ENCODE measurements at places on chromosomes 7 and 10.

DNA sequence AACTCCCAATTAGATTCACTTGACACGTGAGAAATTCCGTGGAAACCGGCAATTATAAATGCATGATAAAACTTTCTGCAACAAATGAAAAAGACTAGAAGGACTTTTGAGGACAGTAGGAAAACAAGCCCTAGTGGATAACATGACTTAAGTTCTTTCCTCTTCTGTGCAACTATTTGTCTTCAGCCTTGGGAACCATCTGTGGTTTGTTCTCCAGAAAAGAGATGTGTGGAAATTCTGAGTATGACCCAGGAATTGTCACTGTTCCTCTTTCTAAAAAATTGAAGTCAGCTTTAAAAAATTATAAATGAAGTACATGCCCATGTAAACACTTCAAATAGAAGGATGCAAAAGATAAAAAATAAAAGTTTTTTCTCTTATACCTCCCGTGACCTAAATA, 128.6 kb upstream of the SVIL start:
- no peak for DNase-seq

DNA sequence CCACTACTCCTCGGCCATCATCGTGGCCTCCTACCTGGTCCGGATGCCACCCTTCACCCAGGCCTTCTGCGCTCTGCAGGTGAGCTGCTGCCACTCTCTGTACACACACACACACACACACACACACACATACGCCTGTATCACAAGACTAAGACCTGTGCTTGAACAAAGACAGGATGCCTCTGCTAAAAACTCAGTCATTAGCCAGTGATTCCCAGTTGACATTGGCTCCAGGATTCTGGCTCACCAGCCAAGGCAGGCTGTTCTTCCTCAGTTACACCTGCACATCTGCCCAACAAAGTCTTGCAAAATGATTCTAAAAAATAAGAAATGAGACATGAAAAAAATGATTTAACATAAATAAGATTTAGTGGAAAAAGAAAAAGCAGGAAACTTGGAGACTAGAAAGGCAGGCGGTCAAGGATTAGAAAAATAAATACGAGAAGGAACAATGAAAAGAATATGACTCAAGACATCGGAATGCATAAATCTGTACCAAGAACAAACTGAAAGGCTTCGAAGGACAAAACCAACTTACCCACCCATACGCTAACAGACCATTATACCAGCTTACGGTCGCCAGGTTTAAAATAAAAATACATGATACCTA, 7.4 kb upstream of the LRRC18 start:
- DNase-seq = no peak

GRCh38 chr7:89780291-89780690, 374.0 kb upstream of the STEAP1 start:
- no peak for DNase-seq

- no peak for DNase-seq
These were observed 19.9 kb upstream of the SEC61G start for GRCh38 chr7:54778696-54779540.

GRCh38 chr10:75233444-75234016, 2.2 kb downstream of the COMTD1 start:
- no peak for DNase-seq

GRCh38 chr10:61897671-61898434, 3.6 kb upstream of the ARID5B start:
- no peak for DNase-seq

DNA sequence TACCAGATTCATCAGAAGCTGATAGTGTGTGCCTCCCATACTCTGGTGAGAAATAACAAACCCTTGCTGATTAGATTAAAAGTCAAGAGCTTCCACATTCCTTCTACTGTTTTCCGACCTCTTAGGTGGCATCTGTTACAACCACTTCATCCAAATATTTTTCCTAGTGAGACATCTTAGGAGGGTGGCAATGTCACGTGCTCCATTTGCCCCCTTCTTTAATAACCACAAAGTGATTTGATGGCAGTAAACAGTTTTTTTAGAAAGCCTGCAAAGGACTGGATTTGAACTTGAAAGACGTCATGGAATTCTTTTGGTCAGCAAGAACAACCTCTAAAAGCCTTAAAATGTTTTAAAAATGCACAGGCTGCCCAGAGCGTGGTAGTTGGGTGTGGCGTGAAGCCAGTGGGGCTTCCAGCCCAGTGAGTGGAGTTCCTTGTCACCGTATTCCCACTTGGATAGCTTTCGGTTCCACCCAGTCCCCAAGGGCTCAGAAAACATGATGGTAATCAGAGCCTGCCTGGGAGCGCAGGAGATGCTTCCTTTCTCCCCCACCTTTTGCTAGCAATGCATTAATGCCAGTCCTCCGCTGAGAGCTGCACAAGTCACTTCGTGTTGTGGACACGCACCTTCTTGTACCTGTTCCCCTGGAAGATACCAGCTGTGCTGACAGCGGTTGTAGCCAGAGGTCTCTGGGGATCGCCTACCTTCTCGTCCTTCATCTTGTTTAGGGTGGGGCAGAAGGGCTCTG, 256.4 kb downstream of the KIAA1217 start:
- no peak for DNase-seq

GRCh38 chr7:156039194-156039593, 226.9 kb upstream of the SHH start:
- DNase-seq = no peak

GRCh38 chr7:117119192-117119924, 166.1 kb downstream of the ST7 start:
- no peak for DNase-seq

DNA sequence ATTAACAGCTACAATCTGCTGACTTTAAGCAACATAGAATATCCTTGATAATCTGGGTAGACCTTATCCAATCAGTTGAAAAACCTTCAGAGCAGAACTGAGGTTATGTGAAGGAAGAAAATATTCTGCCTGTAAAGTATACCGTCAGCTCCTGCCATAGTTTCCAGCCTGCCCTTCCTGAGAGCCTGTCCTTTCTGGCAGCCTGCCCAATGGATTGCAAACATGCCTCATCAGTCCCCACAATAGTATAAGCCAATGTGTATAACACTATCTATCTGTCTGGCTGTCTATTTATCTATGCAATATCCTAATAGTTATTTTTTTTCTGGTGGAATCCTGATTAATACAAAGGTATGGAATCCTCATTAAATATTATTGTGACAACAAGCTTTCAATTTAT, 489.2 kb upstream of the KCND2 start:
- peak; percentile 15 for DNase-seq

- no peak for DNase-seq
These were observed 37.3 kb upstream of the PRSS1 start for GRCh38 chr7:142711746-142712616.

DNA sequence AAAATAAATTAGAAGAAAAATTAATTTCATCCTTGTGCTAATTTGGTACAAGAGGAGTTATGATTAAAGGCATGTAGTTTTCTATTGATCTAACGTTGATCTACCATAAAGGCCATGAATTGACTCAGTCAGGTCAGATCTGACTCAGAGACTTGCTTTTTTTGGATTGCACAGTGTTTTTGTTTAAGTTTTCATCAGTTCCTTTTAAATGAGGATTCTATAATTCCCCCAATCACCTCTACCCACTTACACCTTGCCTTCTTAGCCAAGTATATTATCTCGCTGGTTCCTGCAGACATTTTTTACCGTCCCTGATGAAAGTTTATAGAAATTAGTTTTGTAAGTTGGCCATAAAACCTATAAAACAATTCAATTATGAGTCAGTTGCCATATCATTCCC, 132.4 kb upstream of the PALS2 start:
- DNase-seq = no peak

GRCh38 chr7:56447864-56448693, 331.9 kb upstream of the NUPR2 start:
- DNase-seq = no peak

DNA sequence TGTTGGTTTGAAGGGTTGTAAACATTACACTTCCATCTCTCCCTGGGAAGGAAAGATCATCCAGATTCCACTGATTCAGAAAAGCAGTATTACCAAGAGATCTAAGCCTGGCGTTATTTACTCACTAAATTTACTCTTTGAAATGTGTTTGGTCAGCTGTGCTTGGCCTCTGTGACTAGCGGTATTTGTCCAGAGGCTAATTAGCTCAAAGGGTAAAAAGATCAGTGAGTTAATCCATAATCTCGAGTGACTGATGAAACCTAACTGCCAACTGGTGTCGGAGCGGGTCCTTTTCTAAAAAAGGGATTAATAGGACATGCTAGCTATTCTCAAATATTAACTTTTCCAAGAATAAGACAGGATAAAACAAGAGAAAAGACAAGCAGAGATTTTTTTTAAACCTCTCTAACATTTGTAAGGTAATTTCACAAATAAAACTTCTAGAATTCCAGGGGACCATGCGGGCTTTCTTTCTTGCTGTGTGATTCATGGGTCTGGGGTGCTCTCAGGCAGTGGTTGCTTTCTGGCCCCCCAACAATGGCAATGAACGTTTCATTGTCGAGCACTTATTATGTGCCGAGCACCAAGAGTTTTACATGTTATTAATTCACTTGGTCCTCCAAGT, 247.3 kb upstream of the AOAH start:
- no peak for DNase-seq

GRCh38 chr10:105743343-105744056, 1102.4 kb downstream of the SORCS3 start:
- DNase-seq = no peak

DNA sequence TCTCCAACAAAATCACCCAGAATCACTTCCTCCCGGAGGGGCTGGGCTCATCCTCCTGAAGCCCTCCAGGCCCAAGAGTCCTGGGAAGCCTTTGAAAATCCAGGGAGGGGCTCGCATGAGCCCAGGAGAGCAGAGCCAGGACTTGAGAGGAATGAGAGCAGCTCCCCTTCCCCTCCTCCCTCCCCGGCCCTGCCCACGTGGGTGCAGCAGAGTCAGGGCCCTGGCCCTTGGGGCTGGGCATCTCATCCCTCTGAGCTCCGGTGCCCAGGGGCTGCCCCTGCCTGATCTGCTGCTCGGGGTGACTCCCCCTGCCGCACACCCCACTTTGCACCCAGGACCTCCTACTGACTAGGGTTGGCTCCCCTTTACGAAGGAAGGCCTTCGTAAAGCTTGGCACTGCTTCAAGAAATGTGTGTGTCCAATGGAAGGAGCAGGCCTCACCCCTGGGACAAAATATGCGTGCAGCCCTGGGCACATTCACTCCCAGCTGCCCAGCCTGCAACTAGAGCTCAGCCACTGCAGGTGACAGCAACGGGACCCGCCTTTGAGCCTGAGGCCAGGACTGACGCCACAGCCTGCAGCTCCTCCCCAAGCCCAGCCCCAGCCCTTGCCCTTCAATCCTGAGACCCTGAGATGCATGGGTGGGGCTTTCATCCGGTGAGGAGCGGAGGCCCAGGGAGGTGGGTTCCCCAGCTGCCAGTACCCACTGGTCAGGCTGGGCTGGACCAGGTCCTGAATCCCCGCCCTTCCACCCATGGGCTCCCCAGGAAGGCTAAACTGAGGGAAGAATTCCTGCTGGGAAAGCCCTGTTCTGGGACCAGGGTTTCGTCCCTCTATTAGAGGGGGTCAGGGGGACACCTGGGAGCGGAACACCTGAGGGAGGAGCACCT, 21.8 kb downstream of the PWWP2B start:
- DNase-seq = peak; percentile 87

DNA sequence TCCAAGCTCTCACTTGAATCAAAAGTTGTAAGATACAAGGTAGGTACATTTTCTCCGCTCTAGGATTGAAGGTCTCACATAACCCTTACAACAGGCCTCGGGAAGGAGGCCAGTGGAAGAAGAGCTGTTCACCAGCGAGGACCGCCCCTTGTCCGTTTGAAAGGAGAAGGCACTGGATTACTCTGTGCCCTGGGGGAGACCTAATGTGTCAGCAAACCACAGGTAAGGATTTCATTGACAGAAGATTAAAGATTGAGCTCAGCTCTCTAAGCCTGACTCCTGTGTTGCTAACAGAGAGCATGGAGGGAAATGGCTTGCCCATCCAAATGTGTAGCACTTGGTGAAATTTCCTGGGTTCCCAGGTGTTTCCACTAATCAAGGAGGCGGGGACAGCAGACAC, 81.2 kb downstream of the SLC16A9 start:
- no peak for DNase-seq

- no peak for DNase-seq
These were observed 15.9 kb downstream of the YME1L1 start for GRCh38 chr10:27138277-27138676.

DNA sequence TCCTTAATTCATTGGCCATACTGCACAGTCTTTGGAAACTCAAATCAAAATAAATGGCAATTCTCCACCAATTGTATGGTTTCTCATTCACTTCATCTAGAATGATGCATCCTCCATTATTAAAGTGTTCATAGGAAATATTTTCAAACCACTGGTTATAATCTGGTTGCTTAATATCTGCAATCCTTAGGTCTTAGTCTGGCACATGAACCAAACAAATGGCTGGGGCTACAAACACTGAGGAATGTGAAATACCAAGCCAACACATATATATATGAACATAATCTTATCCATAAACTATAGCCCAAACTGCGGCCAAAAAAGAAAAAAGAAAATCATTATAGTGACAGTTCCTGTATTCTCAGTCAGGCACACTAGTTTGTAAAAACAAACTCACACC, 5.7 kb upstream of the MSS51 start:
- no peak for DNase-seq

DNA sequence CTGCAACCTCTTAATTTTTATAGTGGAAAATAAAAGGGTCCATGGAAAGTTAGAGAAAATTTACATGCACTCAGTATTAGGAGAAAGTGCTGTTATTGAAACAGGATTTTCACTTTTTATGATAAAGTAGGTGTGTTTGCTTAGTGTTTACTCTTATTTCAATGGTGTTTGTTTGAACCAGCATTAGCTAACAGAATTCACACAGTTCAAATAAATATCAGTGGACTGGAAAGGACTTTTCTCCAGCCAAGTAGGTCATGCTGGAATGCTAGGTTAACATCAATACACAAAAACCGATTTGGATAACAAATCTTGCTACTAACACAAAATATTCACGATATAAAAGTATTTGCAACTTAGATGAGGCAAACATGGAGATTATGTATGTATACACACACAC, 49.4 kb upstream of the BET1 start:
- DNase-seq = no peak

DNA sequence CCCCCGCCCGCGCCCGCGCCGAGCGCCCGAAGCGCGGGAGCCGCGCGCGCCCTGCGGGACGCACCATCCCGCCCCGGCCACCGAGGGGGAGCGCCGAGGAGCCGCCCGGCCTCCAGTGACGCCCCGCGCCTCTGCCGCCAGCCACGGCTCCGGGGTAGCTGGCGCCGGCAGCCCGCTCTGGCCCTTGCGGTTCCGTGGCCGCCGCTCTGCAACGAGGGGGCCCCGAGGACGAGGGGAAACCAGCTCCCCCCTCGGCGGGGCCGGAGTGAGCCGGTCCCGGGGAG, at the start of gene PAXIP1:
Gene PAXIP1, minus strand, starts transcription at position 33 of the 284 bp plus-strand sequence. CDS start 195 bp downstream, outside the sequence.
- DNase-seq = peak; percentile 57
